ENCODE measurements at places on chromosomes 6 and 20. TPM values are rescaled to one million over a fixed set of nuclear protein-coding genes. Genes with fewer than 3 reads are reported as not detected.

CRIP3 gene
- not detected for total RNA-seq

NT5DC1 gene
- total RNA-seq: 7.1 TPM

TP53TG5 gene
- total RNA-seq: not detected

NRSN2 gene
- total RNA-seq: 34.3 TPM

ENPP5 gene
- 2.6 TPM for total RNA-seq

TSBP1 gene
- total RNA-seq: not detected

FRS3 gene
- 1.3 TPM for total RNA-seq

CDYL gene
- total RNA-seq: 58.6 TPM

MACROD2 gene
- 4.0 TPM for total RNA-seq

PRDM13 gene
- total RNA-seq: not detected

TRIM10 gene
- total RNA-seq: 0.08 TPM

FAXC gene
- 23.2 TPM for total RNA-seq

IL17F gene
- total RNA-seq: not detected

CALHM5 gene
- 6.0 TPM for total RNA-seq

CST4 gene
- not detected for total RNA-seq

RBPJL gene
- total RNA-seq: not detected

RAB23 gene
- 45.5 TPM for total RNA-seq

RNASET2 gene
- total RNA-seq: 18.4 TPM

SOX12 gene
- total RNA-seq: 7.3 TPM

PRDM1 gene
- 2.7 TPM for total RNA-seq

ADGRF5 gene
- 36.3 TPM for total RNA-seq

HLA-DQB1 gene
- total RNA-seq: 1.0 TPM

PKIB gene
- total RNA-seq: not detected

HLA-F gene
- 73.0 TPM for total RNA-seq

BNIP5 gene
- not detected for total RNA-seq

HAO1 gene
- total RNA-seq: not detected

DNAAF9 gene
- 38.3 TPM for total RNA-seq

ADA gene
- 11.8 TPM for total RNA-seq

CD83 gene
- total RNA-seq: 1.7 TPM

ARMH2 gene
- total RNA-seq: not detected

FRK gene
- 1.9 TPM for total RNA-seq

LZTS3 gene
- total RNA-seq: 17.0 TPM

RSPH3 gene
- total RNA-seq: 23.1 TPM

PGC gene
- not detected for total RNA-seq

CST1 gene
- not detected for total RNA-seq

RAD21L1 gene
- total RNA-seq: not detected

PI3 gene
- 33.7 TPM for total RNA-seq

SLC35D3 gene
- 0.12 TPM for total RNA-seq

OR2H1 gene
- not detected for total RNA-seq

COL11A2 gene
- 1.4 TPM for total RNA-seq

FABP7 gene
- not detected for total RNA-seq

IL20RA gene
- total RNA-seq: 2.5 TPM

Data from gastroesophageal sphincter (tissue), 4 donors.